Large intestine (tissue), 12 donors: ENCODE measurements at places on chromosomes 2 and 18.
A peak's percentile ranks its signal among the peaks of the same experiment; 100 is the strongest.

- no peak for DNase-seq
These were observed 2.8 kb downstream of the CNOT11 start for GRCh38 chr2:101255501-101255900.

DNA sequence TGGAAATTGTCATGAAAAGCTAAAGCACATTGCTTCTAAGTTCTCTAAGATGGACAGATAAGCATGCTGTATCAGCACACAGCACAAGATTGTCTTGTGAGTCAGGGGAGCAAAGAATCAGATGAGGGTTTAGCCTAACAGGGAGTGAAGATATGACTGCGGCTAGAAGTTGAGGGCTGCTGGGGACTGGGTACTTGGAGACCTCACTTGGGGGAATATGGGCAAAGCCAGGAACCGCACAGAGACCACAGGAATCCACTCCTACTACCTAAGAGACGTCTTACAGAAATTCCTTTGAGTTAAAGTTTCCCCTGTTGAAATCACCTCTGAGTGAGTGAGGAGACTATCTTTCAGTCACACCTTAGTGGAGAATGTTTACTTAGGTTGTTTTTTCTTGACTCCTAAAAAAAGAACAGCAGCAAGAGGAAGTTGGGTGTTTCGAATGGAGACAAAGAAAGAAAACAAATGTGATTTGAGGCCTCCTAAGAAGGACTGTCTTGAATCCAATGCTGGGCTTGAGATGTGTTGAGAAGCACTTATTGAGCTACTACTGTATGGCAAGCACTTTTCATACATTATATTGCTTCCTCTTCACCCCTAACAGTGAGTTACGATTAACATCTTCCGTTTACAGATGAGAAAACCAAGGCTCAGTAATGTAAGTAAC is 100.7 kb downstream of the ANKRD44 start:
- no peak for DNase-seq

GRCh38 chr18:40769786-40770185 is 1185.2 kb upstream of the PIK3C3 start:
- no peak for DNase-seq

DNA sequence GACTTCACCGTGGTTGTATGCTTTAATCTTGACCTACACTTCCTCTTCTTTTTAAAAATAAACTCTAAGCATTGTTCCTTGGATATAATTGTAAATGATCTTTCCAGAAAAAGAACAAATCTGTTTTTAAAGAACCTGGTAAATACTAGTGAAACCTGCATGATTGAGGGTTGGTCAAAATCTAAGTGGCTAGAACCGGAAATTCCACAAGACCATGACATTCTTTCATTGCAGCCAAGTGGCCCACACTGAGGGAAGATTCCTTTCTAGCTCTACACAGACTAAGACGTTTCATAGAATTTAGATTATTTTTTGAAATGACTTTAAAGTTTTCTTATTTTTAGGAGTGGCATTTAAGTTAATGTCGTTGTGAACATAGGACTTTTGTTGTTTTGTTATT is 356.7 kb downstream of the NYAP2 start:
- DNase-seq, result no peak

DNA sequence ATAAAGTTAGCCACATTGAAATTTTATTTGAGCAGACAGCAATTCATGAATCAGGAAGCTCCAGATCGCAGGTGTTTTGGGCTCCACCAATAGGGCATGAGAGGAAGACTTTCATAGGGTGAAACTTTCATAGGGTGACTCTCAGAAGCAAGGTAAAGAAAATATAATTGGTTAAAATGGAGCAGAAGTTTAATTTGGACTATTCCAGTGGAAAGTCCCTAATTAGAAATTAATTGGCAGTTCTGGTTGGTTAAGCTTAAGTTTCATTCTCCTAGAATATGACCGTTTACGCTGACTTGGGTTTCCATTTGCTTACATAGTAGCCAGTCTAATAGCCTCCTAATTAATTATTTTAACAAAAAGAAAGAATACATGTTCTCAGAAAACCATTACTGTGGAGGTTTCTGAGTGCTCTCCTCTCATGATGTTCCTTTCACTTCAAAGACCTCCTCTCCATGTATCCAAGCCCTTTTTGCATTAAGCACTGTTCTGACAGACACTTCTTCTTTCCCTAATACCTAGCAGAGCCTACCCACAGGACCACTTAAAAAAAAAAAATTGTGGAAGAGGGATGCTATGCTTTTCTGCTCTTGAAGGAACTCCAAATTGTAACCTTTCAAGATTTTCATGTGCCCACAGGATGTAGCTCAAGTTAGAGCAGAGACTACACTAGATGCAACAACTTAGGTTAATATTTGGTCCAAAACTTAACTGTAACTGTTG is 99.1 kb downstream of the MREG start:
- no peak for DNase-seq

GRCh38 chr2:30178618-30179434 is 32.0 kb downstream of the YPEL5 start:
- no peak for DNase-seq

GRCh38 chr2:188293601-188294351 is 2.1 kb downstream of the GULP1 start:
- peak; percentile 64 for DNase-seq
